Astrocyte of the hippocampus (primary cell): ENCODE measurements at places on chromosomes 16 and 17.

GRCh38 chr17:2303204-2304188, at the start of the genes SMG6 and SRR:
TSS of gene SMG6 (minus strand) at chr17:2303785. CDS start at chr17:2303720, 65 bp downstream.
TSS of gene SRR (plus strand) at chr17:2303950. CDS start at chr17:2315561, 11,611 bp downstream.
- DNase-seq = peak; percentile 98

GRCh38 chr17:72380737-72381136, 259.9 kb downstream of the SOX9 start:
- no peak for DNase-seq

GRCh38 chr16:52591934-52592592, 45.1 kb upstream of the TOX3 start:
- DNase-seq = no peak

- DNase-seq = no peak
Measured at GRCh38 chr17:4982305-4982704, 5.2 kb downstream of the CAMTA2 start.

GRCh38 chr16:12994402-12994801, 93.0 kb downstream of the SHISA9 start:
- no peak for DNase-seq

GRCh38 chr17:49523706-49524472, 28.8 kb downstream of the NGFR start:
- peak; percentile 39 for DNase-seq

DNA sequence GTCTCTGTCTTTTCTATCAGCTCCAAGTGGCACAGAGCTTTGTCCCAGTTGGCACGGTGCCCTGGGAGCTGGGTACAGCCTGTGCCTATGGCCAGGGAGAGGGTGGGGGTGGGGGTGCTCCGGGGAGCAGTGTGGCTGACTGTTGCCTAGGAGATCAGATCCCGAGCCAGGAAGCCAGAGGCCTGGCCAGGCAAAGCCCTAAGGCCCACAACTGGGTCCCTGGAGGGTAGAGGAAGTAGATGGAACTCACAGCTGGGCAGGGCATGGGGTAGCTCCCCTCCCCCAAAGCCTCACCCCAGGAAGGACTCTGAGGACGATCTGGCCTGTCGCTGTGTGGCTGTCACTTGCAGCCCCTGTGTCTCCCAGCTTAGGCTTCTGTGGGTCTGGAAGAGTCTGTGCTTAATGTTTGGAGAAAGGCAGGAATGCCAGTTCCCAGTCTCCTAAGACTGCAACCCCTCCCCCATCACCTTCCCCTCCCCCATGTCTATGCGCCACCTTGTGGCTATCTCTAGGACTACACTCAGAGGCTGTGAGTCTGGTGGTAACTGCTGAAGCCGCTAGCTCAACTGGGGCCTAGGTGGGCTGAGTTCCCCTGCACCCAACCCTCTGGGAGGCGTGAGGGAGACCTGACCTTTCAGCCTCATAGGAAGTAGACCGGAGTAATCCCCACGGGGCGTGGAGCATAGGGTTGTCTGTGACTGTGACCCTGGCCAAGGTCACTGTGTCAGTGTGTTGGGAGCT, 12.6 kb downstream of the THRA start:
- DNase-seq = peak; percentile 77

DNA sequence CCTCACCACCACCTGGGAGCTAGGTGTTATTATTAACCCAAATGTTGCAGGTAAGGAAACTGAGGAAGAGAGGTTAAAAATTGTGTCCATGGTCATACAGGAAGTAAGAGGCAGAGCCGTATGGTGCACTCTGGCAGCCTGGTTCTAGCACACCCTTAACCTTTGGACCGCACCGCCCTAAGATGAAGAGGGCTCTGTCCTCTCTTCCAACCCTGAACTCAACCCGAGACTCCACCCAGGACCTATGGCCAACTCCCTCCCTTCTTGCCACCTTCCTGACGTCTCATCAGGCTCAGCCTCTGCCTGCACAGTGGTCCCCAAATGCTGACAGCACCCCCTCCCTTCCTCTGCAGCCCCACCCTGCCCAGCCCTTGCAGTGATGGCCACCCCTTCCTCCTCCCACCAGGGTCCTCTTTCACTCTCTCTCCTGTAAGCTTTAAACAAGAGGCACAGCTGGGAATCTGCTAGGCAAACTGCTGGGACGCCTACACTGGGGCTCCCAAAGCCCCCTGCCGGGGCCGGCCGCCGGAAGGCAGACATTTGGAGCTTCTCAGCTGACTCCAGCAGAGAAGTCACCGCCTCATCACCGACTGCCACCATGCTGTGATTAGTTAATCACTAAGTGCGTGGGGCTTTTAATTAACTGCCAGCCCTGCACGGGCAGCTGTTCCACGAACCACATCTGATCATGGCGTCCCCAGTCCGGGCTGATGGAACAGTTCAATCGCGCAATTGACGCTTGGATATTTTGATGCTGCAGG, 16.7 kb upstream of the C16orf78 start:
- no peak for DNase-seq

GRCh38 chr16:88144028-88144511, 192.8 kb downstream of the BANP start:
- no peak for DNase-seq

GRCh38 chr17:75059369-75060345, 12.6 kb downstream of the KCTD2 start:
- DNase-seq = peak; percentile 51

DNA sequence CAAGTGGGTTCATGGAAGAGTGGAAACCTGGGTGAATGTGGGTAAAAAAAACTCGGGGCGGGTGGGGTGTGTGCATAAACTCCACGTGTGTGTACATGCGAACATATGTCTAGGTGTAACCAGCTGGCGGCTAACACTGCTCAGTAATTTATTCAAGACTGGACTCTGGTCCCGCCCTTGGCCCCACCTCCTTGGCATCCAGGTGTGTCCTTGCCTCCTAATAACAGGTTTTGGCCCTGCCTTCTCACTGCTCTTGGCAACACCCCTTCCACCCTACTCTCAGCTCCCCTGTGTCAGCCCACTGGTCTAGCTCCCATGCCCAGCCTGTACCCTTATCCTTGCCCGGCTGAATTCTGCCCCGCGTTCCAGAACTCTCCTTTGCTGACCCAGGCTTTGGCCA, 8.3 kb downstream of the FLII start:
- DNase-seq = no peak
